ENCODE measurements at places on chromosomes 1 and 21.

DNA sequence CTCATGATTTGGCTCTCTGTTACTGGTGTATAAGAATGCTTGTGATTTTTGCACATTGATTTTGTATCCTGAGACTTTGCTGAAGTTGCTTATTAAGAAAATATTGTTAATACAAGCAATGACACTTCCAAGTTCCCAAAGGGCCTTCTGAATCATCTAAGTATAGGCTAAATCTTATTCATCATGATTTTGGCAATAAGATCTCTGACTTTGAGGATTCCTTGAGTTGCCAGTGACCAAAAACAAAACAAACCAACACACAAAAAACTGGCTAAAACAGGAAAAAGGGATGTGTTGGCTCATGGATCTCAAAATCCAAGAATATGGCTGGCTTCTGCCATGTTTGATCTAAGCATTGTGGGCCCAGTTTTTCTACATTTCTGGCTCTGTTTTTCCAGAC is 163.4 kb downstream of the HHIPL2 start:
- no peak for ATAC-seq

DNA sequence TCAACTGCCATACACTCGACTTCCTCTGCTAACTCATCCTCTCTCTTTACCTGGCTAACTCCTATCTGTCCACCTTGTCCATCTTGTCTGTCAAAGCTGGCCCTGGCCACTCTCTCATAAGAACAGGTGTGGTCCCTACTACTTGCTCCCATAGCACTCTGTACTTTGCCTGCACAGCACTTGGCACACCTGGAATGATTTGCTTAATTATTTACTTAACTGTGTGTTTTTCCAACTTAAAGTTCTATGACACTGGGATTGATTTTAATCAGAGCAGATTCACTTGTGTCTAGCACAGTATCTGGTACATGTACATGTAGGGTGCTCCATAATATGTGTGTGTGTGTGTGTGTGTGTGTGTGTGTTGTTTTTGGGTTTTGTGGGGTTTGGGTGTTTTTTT is 111.6 kb downstream of the ZNF281 start:
- no peak for ATAC-seq

DNA sequence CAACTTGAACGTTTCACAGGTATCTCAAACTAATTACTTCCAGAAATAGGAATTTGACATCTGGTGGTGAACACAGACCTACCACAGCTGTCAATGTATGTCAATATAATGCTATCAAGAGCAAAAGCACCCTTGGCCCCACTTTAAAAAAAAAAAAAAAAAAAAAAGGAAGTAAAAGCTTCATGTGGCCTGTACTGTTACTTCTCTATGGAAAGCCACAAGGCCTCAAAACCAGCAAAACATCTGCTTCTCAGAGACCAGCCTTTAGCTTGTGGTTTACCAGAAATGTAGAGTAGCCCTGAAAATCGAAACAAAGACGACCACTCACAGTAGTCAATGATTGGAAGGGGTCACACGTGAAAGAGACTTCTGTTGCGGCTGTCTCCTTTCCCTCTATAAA is 109.6 kb downstream of the SLC45A1 start:
- no peak for ATAC-seq

- ATAC-seq: no peak
Measured at GRCh38 chr1:205260948-205261732, 33.4 kb downstream of the TMCC2 start.

- ATAC-seq: no peak
Measured at GRCh38 chr1:161298116-161298515, 11.7 kb downstream of the MPZ start.

- ATAC-seq: no peak
Measured at GRCh38 chr21:19198801-19199200, 795.2 kb upstream of the TMPRSS15 start.

DNA sequence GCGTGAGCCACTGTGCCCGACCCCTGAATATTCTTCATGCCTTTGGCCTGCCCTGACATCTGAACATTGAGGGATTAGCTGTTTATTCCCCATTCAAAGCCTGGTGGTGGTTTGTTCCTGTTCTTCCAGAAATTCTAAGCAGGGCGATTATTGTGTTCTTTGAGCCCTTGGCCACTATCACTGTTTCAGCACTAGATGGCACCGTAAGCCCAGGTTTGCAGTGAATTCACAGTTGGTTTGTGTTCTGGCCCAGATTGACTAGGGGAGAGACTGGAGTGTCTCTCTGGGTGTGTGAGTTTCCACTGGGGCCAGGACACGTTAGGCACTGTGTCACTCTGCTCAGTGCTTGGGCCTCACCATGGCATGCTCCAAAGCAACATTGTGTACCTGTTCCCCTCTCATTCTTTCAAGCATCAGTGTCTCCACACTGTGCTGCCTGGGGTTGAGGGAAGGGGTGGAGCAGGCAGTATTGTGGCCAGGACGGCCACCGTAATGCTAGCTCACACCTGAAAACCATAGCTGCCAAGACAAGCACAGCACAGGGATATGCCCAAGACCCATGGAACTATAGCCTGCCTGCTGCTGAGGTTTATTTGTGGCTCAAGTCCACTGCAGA is 52.7 kb downstream of the PKN2 start:
- peak; percentile 91 for ATAC-seq

DNA sequence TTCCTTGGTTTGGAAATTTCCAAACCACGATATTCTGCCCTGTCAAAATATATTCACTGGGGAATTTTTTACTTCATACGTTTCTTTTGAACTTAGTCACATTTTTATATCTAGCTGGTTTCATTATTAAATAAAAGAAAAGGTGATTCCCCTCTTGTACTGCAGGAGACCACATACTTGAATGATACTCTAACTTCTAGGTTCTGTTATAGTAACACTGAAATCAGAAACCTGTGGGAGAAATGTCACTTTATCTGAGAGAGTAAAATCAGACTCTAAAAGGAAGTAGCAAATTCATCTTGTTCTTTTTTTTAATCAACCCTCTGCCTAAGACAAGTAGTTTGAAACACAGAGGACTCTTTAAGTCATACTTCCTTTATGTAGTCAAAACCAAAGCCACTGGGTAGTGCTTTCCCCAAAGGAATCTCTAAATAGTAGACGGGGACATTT is 34.4 kb downstream of the MRPL39 start:
- no peak for ATAC-seq

GRCh38 chr1:16209847-16210407 is 2.5 kb downstream of the ARHGEF19 start:
- no peak for ATAC-seq

DNA sequence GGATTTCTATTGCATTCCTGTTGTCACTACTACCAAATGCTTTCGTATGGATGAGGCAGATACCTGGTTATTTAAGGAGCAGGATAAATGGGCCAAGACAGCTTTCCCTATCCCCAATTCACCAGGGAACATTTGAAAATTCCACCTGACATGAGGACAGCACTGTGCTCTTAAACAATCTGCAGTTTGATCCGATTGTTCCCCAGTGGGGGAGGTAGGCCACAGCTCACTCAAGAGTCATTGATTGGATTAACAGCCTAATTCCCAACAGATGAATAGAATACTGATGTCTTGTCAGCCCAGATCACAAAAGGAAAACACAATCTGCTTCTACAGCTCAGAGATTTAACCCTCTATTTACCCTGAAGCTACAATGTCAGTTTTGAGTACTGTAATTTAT is 123.9 kb downstream of the LHX4 start:
- ATAC-seq: no peak

DNA sequence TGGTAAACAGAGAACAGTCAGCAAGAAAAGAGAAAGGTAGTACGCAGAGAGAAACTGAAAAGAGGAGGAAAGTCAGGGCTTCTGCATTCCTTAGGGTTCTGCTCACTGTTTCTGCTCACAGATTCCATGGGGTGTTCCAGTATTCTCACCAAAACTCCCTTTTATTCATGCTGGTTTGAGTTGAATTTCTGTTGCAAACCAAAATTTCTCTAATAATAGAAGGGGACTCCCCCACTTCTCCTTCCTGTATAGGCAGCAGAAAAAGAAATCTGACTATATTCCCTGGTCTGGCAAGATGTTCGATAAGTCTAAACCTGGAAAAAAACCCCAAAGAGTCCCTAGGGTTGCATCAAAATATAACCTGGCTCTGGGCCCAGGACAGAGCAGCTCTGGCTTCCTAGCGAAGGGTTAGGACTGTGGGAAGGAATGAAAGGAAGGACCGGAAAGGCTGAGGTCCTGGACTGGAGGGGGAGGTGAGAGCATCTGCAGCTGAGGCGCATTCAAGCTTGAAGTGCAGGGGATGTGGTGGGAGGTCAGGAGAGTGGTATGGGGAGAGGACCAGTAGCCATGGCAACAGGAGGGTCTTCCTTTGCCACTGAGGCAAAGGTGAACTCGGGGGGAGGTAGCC is 18.8 kb upstream of the RGS16 start:
- ATAC-seq: peak; percentile 26

- ATAC-seq: no peak
Measured at GRCh38 chr1:93607814-93608186, 73.8 kb downstream of the BCAR3 start.

- peak; percentile 62 for ATAC-seq
Measured at GRCh38 chr1:205488074-205488723, 16.3 kb upstream of the CDK18 start.

- ATAC-seq: no peak
Measured at GRCh38 chr21:21196087-21196486, 197.9 kb downstream of the NCAM2 start.

- no peak for ATAC-seq
Measured at GRCh38 chr1:156923670-156924477, 3.4 kb downstream of the LRRC71 start.

DNA sequence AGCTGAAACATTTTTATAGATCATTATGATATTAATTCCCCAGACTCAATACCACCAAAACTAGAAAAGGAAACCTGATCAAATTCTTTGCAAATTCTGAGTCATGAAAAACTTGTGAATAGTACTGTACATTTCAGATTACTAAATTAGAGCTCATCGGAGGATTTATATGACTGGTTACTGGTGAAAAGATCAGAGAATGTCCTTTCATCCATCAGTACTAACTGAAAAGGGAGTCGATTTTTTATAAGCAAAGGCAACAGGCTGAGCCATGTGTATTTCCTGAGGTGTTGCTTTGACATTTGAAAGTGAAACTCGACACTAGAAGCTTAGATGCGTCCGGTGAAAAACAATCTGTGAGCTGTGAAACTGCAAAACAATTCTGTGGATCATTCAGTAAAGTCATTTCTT is 155.7 kb downstream of the TNFSF18 start:
- peak; percentile 36 for ATAC-seq

GRCh38 chr1:35557118-35557610 is at the start of gene KIAA0319L:
KIAA0319L (minus strand) TSS chr1:35557403; CDS start chr1:35554491, 2,912 bp downstream.
- peak; percentile 69 for ATAC-seq

DNA sequence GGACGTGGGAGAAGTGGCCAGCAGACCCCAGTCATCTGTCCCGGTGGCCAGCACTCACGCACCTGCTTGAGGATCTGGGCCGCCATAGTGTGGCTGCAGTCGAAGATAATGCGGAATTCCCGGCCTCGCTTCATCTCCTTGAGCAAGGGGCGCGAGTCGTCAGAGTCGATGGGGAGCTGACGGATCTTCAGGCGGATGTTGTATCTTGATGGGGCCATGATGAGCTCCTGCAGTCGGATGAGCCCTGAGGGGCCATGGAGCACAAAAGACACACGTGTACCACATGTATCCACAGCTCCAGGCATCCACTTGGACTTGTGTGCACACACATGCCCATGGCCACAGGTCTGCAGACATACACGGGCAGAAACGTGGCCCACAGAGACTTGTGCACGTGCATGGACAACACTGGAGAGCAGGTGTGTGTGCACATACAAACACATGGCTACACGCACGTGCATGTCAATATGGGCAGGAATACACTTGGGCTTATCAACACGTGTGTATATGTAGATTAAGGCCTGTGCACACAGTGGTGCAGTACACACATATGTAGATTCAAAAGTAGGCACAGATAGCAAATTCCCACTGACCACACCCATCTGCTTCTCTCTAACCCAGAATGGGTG is 162.1 kb downstream of the GRIK3 start:
- ATAC-seq: no peak

- ATAC-seq: no peak
Measured at GRCh38 chr1:116163533-116163932, 52.3 kb downstream of the MAB21L3 start.

DNA sequence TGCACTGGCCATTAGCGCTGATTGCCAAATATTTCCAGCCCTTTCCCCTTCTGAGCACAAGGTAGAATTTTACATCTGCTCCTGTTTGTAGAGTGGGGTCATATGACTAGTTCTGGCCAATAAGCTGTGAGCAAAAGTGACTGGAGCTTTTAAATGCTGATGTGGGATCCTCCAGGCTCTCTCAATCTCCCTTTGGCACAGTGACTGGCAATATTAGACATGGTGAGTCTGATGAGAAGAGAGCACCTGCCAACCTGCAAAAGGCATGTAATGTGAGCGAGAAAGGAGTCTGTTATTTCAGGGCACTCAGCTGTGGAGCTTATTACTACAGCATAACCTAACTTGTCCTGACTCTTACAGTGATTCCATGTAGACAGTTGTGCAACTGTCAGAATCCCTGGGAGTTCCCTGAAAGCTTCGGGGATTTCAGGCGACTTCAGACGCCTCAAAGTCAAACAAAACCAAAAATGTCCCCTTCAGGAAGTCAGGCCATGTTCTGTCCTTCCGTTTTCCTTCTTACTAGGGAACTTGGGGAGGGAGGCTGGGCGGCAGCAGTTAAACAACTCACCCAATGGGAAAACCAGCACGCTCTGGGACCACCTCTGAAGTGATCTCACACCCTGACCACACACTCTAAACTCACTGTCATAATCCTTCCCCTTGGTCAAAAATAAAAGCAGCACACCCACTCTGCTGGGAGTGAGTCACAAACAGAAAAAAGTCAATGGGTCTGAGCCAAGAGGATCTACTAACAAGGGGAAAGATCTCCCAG is 3.6 kb upstream of the RASSF5 start:
- peak; percentile 63 for ATAC-seq

GRCh38 chr21:32391755-32392154 is 1.1 kb downstream of the URB1 start:
- ATAC-seq: no peak

DNA sequence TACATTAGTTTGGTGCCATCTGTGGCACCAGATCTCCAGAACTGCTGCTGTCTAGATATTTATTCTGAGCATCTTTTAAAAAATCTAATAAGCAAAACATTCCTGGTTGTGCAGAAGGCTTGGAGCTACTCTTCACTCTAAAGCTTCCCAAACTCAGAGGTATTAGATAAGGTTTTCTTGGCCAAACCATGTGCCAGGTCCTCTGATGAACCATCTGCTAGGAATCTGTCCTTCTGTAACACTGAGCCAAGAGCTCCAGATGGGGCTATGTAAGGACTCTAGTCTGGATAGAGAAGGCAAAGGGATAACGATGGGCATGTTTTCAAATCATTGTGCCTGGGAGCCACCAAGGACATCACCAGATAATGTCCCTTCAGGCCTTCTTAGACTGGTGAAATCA is 410.6 kb downstream of the NTNG1 start:
- no peak for ATAC-seq

- no peak for ATAC-seq
Measured at GRCh38 chr1:88695781-88696180, 11.7 kb downstream of the PKN2 start.

- no peak for ATAC-seq
Measured at GRCh38 chr1:199404976-199405375, 622.5 kb upstream of the NR5A2 start.

Data from esophagus mucosa (tissue), 1 donor.